ENCODE measurements at places on chromosomes 12 and 14.

- no peak for DNase-seq
These were observed 344.0 kb downstream of the PDZRN4 start for GRCh38 chr12:41532072-41532471.

- no peak for DNase-seq
These were observed 308.1 kb downstream of the RPAP3 start for GRCh38 chr12:47397664-47398281.

- no peak for DNase-seq
These were observed 106.0 kb upstream of the TMTC1 start for GRCh38 chr12:29889737-29890136.

DNA sequence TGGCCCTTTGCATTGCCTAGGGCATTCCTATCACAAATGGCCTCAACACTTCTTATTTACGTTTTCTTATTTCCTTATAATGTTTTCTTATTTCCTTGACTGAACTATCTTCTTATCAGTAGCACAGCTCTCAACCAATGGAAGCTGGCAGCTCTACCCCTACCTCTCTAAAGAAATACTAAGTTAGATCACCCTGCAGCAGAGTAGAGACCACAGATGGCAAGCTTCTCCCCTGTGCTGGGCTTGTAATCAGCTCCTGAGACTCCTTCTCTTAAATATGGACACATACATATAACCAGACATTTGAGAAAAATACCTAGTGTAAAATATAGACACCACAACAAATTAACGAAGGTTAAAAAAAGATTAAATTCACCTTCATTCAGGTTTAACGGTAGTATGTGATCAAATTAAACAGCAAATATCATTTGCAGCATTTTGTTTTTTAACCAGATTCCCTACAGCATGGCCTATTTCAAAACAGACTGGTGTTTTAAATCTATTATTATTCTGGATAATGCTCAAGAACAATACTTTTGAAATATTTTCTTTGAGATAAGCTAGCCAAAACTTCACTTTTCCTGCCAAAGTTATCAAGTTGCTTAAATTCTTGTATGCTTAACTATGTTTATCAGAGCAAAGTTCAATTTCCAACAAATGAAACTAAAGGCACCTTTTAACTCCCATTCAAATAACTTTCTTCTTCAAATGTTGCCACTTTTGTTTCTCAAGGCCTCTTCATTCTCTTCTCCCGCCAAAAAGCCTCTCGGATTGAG is 54.3 kb downstream of the SLC41A2 start:
- DNase-seq, result no peak

DNA sequence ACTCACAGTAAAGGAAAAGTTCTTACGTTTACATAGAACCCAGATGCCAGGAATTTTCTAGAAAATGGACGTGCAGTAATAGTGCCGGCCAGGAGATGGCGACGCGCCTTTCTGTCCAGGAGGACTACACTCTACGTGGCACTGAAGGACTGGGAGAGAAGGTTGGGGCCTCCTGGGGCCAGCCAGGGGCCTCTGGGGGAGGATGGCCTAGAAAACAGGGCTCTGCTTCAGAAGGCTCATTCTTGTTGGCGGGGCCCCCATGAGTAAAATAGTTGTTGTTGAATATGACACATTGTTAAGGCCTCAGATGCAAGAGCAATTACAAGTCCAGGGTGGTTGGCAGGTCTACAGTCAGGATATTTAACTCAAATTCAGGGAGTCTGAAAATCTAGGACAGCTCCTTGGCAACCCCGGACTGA is 120.1 kb upstream of the MAX start:
- no peak for DNase-seq

DNA sequence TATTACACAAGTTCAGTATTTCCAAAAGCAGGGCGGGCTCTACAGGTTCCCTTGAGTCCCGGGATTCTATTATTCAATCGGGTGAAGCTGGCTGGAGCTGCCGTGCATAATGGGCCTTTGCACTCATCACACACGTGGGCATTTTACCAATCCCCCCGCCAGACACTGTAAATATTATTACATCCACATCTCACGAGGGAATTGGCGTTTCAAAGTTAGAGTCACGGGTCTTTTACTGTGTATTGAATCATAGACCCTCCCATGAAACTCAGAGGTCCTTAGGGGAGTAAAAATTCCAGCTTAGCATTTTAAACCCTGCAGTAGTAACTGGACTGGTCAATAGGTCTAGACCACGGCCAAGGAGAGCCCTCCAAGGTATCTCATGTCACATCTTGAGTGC is 70.3 kb downstream of the MAP1LC3B2 start:
- no peak for DNase-seq

DNA sequence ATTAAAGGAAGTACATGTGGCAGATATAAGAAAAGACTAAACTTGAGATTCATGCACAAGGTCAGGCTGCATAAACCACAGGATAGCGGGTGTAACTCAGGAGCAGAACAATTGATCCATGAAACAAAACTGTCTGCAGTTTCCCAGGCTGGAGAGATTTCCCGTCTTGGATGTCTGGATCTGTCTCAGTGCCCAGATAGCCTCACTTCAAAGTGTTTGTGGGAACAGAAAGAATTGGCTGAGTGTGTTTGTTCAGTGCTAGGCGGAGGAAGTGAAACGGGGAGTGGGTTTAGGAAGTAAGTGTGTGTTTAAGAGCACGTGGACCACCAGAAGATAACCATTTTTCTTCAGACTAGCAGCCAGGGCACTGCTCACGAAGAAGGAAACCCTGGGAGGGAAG is 1.4 kb upstream of the RNASE10 start:
- DNase-seq, result no peak

DNA sequence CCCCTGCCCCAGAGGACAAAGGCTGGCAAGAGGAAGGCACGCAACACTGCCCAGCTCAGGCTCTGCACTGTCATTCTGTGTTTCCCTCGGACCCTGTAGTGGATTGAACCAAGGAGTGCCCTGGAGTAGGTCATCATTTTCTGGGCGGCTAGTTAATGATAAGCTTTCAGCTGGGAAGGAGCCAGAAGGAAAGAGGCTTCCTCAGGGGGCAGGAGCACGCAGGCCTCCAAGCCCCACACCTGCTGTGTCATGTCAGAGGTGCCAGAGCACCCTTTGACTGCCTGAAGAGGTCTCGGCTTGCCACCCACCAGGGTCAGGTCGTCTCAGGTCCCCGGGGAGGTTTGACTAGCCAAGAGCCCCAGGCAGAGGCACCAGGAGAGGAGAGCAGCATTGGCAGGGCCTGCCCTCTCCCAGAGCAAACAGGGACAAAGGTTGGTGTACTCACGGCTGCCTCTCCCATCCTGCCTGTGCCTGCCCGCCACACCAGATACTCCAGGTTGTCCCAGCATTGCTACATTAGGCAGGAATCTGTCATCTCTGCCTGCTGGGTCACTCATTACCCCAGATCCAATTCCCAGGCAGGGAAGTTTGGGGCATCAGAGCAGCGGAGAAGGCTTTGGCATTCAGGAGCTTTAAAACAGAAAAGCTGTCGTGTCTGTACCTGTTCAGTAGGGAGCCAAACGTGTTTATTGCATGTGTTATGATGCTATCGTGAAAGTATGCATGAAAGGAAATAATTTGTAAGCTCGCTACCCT is 33.5 kb upstream of the ATP2A2 start:
- no peak for DNase-seq

- no peak for DNase-seq
These were observed 34.6 kb downstream of the LTBP2 start for GRCh38 chr14:74577247-74577947.

GRCh38 chr12:69366796-69367195 is 7.3 kb downstream of the YEATS4 start:
- no peak for DNase-seq

- peak; percentile 46 for DNase-seq
These were observed 1133.4 kb upstream of the SEL1L start for GRCh38 chr14:82667006-82667405.

DNA sequence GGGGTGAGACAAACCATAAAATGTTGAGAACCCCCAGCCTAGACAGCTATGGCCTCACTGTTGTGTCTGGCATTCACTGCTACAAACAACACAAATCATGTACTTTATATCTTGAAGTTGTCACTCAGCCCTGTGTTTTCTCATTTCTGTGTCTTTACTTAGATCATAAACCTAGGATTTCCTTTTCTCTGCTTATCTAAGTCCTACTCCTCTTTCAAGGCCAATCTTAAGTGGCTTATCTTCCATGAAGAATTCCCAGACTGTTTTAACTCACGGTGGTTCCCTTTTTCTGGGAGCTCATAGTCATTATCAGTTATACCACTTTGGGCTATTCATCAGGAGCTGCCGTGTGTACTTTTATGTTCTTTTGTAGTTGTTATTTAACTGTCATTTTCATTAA is 42.1 kb downstream of the FLRT2 start:
- no peak for DNase-seq

DNA sequence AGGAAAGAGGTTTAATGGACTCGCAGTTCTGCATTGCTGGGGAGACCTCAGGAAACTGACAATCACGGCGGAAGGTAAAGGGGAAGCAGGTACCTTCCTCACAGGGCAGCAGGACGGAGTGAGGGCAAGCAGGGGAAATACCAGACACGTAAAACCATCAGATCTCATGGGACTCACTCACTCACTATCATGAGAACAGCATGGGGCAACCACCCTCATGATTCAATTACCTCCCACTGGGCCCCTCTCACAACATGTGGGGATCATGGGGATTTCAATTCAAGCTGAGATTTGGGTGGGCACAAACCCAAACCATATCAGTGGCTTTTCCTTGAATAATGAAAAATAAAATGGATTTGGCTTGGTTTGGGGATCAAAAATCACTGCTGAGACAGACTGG is 380.5 kb downstream of the VRK1 start:
- DNase-seq, result no peak

DNA sequence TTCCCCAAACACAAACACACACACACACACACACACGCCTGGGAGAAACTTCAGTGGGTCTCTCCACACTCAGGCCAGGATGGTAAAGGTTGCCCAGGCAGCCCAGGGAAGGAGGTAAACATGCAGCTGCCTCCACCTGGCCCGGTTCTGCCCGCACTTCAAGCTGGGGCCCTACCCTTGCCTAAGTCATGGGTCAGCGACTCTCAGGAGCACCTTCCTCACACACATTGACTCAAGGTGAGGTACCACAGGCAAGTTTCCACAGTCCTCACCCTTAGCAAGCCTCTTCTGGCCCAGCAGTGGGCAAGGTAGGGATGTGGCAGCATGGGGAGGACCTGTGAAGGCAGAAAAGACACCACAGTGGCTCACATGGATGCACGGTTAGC is 14.1 kb upstream of the FAIM2 start:
- no peak for DNase-seq

- DNase-seq, result no peak
These were observed 3.6 kb upstream of the ACRBP start for GRCh38 chr12:6650832-6651231.

DNA sequence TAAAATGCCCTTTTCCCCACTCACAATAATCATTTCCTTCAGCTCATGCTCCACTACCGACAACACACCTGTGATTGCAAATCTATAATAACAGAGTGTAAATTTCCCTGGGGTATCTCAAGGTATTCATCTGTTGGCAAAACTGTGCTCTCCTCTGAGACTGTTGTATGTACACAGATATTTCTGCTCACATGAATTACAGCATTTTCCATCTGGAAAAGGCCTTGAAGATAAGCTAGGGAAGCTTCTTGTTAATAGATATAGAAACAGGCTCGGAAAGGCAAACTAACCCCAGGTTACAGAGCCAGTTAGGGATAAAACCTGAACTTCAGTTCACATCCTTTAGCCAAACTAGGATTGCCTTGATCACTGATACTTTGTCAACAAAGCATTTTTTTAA is 210.4 kb upstream of the KRR1 start:
- DNase-seq, result no peak

- no peak for DNase-seq
These were observed 23.2 kb downstream of the MRPS35 start for GRCh38 chr12:27733791-27734190.

GRCh38 chr14:99166506-99166905 is 105.5 kb downstream of the BCL11B start:
- no peak for DNase-seq

GRCh38 chr14:70735043-70735442 is 74.3 kb downstream of the MAP3K9 start:
- peak; percentile 40 for DNase-seq

- no peak for DNase-seq
These were observed 13.6 kb upstream of the FOXN3 start for GRCh38 chr14:89430391-89431236.

DNA sequence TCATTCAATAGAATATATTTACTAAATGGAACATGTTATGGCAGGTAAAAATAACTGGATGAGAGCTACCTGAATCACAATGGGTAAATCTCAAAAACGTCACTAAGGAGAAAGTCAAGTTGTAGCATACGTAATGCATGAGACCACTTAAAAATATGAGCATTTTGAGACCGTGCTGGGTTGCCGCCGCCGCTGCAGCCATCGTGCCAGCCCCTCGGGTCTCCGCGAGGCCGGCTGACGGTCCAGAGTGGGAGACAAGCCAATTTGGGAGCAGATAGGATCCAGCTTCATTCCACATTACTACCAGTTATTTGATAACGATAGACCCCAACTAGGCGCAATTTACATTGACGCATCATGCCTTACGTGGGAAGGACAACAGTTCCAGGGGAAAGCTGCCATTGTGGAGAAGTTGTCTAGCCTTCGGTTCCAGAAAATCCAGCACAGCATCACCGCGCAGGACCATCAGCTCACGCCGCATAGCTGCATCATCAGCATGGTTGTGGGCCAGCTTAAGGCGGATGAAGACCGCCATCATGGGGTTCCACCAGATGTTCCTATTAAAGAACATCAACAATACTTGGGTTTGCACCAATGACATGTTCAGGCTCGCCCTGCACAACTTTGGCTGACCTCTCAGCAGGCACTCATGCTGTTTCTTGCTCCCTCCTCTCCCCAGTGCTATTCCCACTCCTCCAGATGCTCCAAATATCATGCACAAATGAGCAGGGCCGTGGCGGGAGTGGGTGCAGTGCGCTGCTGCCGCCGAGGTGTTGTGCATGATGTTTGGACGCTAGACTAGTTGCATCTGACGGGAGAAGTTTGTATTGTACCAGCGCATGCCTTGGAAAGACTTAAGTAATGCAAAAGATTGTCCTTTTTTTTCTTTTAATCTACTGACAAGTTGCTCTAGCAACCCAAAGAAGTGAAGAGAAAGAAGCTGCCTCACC is 6.3 kb upstream of the BRMS1L start:
- DNase-seq, result no peak

DNA sequence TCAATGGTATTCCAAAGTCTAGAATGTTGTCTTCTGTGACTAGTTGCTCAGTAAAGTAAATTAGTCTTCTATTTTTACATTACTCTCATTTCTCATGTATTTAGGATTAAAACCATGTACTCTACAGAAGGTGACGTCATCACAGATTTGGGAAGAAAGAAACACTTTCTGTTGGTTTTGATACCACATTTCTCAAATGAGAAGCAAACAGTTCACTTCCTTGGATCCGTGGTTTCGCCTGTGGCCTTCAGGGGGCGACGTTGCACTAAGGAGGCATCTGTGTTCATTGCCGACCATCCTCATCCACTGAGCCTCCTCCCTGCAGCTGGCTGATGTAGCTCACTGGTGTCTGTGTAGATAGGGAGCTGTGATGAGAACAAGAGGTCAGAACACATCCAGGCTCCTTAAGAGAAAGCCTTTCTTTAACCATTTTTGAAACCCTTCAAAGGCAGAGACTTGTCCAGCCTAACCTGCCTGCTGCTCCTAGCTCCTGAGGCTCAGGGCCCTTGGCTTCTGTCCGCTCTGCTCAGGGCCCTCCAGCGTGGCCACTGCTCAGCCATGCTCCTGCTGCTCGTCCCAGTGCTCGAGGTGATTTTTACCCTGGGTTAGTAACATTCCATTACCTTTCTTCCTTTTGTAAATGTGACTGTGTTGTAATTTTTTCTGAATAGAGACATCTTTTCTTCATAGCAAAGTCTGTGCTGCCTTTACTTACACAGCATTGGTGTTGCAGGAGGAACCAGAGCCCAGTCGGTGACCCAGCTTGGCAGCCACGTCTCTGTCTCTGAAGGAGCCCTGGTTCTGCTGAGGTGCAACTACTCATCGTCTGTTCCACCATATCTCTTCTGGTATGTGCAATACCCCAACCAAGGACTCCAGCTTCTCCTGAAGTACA is 220.6 kb upstream of the OR4E1 start:
- no peak for DNase-seq
